ENCODE measurements at places on chromosomes 2 and 18.

DNA sequence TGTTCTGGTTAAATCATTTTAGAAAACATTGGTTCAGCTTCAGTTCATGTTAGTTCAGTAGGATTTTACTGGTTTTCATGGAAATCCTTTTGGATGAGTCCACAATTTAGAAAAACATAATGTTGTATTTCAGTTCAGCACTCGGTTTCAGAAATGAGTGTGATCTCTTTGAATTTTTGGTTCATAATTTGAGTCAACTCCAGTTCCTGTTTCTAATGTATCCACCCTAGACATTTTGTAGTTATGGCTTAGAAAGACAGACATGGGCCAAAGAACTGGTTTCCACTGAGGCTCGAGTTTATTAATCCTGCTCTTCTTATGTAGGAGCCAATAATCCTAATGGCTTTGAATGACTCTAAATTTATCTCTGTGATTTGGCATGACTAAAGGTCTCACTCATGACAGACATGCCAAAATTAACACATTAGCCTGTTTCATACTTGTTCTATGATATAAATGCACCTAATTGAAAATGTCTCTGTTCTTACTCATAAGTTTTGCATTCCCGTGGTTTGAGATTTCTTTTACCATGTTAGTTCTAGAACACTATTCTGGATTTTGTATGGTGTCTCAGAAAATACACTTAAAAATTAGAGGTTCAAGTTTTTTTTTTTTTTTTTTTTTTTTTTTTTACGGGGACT, 82.3 kb upstream of the SPRED2 start:
- no peak for DNase-seq

- no peak for DNase-seq
These were observed 414.0 kb downstream of the ERBB4 start for GRCh38 chr2:212124598-212124997.

DNA sequence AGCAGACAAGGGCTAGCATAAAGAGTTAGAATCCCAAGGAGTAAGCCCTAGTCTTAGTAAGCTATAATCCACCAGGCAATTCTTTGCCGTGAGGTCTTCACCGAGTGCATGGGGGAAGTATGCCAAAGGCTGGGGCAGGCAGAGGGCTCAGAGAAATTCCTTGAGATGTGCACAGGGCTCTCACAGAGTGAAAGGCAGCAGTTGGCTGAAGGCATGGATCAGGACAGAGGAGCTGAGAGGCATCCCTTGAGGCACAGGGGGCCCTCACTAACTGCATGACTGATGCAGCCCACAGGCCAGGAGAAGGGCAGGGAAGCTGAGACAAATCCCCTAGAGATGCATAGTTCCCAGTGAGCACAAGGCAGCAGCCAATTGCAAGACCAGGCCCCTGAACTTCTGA, 34.1 kb downstream of the PTH2R start:
- DNase-seq: no peak

GRCh38 chr2:171034315-171034714, 105.3 kb downstream of the GORASP2 start:
- no peak for DNase-seq

DNA sequence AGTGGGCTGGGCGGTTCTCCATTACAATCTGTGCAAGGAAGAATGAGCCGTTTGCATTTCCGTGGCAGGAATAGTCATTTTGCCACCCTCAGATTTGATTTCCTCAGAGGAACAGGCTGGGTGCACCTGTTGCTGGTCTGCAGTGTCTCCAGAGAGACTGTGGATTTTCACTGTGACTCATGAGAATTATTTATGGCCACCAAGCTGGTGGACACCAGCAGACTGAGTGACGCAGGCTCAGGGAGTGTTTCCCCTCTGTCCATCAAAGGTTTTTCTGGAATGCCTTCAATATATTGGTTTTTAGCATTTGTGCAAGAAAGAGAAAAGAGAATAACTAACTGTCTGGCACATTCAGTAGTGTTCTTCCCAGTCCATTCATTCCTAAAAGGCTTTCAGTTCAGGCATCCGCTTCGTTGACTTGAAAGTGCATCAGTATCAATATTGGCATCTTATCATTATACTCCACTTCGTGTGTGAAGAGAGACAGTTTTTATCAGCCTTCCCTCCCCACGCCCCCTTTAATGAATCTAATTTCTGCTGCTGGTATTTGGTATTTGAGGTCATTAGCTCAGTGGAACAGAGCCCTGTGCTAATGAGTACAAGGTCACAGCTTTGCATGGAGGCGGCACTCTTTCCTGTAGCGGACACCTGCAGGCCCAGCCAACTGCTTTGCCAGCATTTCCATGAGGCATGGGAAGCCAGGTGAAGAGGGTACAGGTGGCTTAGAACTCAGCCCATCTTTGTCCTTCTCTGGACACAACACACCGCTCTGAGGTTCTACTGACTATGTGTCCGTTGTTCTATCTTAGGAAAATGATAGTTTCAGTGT, 39.9 kb downstream of the PRKCE start:
- DNase-seq: no peak

DNA sequence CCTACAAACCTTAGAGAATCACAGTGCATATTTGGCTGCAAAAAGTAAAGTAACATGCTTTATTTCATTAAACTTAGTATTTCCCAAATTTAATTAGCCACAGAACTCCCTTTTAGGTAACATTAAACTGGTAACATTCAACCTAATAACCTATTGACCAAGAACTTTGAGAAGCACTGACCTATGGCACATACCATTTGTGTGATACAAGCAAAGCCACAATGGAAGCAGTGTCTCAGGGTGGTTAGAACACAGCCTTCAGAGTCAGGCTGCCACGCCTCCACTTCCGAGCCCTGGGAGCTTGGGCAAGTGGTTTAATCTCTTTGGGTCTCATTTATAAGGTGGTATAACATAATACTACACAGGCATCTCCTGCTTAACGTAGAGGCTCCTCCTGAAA, 301.4 kb downstream of the PDE11A start:
- no peak for DNase-seq

DNA sequence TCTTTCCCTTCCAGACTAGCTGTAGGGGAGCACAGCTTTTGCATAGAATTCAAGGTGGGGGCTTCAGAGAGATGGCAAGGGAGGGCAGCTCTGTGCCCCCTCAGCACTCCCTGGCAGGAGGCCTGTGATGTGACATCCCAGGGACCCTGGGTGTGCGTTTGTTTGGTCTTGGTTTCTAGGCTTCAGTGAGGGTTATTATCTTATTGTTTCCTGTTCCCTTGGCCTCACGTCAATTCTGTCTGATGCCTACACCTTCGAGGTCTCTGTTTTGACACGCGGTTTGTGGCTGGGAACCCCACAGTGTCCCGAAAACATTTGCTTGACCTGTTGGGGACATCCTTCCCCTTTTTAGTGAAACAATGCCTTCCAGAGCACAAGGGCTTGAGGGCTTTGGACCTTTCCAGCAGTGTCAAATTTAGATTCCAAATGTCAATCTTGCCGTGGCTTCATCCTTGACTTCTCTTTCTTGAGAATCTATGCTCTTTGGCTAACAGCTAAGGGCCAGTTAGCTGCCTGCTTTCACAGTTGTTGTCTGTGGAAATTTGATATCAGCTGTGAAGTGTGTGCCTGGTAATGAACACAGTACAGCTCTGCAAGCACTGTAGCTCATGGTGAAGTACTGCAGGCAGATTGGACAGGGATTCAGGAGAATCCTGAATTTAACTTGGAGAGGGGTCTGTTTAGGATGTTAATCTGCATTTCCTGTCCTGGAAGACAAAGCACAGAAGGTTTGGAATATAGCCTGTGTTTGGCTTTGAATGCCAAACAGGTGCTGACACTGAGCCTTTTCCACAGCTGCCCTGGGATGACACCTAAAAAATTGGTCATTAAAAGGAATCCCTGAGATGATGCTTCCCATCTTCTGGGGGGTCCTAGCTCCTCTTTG, 108.2 kb upstream of the CXCR4 start:
- DNase-seq: no peak

DNA sequence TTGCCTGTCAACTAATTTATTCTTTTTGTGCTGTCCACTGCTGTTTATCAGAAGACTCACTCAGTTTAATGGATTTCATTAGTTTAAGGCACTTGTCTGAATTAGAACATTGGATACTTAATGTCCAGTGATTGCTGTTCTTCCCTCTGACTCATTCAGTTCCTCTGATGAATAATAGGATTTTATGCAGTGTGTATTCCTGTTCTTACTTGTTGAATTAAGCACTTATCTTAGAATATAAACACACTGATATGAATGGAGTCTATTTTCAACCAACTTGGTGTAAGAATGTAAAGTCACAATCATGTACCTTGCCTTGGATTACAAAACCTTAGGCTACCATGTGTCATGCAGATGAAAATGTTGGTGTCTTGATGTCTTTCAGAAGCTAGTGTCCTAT, 87.0 kb upstream of the PROKR1 start:
- no peak for DNase-seq

GRCh38 chr2:127143841-127144782, 37.2 kb upstream of the BIN1 start:
- DNase-seq: no peak

DNA sequence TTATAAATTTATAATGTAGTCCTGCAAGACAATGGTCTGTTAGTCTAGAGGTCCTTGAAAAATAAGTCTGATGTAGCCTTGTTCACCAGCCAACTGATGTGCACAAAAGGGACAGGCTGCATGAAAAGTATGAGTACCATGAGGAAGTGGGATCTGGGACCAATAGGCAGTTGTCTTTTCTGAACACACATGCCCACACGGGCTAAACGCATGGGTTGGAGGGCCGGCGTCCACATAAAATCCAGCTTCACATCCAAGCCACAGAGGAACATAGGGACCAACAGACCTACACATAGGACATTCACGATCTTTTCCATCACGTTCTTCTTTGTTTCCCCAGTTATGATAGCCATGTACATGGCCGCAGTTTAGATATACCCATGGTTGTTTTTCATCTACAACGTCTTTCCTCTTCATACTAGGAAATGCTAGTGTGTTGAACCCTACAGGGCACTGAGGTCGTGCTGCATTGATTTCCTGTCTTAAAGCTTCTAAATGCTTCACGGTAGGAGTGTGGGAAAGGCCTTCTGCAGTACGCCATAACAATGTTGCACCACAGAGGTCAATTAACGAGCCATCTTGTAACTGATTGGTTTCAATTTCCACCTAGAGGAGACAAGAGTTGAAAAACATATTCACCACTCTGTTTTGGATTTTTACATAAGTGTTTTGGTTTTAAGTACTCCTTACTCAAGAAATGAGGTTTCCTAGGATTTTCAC, 49.4 kb downstream of the PELI1 start:
- no peak for DNase-seq

GRCh38 chr2:69745035-69745434, 3.1 kb downstream of the ANXA4 start:
- no peak for DNase-seq

DNA sequence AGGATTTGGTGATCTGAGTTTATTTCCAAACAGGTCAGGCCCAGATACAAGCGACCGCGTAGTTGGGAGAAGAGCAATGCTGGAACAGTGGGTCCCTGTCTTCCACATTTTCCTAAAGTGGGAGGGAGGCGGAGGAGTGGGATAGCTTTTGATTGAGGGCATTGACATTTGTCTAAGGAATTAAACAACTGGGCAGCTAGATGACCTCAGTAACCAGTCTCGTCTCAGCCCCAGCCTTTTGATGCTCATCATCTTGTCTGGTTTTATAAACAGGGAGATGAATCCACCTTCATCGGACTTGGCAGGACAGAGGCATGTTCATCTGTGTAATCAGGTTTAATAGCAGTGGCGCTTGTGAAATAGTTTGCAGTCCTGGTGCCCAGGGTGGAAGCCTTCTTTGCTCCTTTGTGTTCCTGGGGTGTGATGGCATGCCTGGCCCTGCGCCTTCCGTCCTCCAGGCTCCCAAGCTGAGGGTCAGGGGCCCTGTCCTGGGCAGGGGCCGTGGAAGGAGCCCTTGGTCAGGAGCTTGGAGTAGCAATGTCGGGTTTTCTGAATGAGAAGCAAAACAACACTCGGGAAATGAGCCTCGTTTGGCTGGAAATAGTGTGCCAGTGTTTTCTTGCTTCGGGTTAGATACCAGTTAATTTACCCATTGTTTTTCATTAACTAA, 193.8 kb downstream of the FAM210A start:
- DNase-seq: no peak

- no peak for DNase-seq
These were observed 310.6 kb downstream of the GBX2 start for GRCh38 chr2:235857598-235857997.

DNA sequence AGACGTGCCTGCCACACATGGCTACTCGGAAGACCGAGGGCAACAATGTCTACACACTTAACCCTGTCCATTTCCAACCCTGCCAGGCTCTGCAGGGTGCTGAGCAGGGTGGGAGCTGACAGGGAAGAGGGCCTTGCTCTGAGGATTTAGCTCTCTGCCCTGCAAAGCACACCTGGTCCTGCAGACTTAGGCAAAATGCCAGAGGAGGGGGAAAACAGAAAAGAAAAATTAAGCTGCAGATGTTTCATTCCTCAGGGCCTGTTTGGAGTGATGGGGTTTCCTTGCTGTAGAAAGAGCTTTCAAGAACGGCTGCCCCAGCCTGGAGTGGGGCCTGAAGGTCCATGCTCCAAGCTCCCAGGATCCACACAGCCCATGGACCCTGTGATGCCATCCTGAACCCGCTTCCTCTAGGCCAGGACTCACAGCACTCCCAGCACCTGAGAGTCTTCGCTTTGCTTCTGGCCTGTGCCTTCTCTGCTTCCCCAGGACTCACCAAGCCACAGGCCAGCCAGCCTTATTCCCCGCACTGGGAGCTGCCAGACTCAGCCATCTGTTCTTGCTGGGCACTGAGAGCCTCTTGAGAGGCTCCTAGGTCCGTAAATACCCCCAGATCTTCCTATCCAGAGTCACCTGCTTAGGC, 9.1 kb upstream of the TEX51 start:
- no peak for DNase-seq

GRCh38 chr2:19899985-19900930, 1.5 kb downstream of the TTC32 start:
- no peak for DNase-seq

DNA sequence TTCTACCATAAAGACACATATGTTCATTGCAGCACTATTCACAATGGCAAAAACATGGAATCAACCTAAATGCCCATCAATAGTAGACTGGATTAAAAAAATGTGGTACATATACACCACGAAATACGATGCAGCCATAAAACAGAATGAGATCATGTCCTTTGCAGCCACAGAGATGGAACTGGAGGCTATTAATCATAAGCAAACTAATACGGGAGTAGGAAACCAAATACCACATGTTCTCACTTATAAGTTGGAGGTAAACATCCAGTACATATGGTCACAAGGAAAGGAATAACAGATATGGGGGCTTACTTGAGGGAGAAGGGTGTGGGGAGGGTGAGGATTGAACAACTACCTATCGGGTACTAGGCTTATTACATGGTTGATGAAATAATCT, 7.7 kb downstream of the HMSD start:
- DNase-seq: no peak

DNA sequence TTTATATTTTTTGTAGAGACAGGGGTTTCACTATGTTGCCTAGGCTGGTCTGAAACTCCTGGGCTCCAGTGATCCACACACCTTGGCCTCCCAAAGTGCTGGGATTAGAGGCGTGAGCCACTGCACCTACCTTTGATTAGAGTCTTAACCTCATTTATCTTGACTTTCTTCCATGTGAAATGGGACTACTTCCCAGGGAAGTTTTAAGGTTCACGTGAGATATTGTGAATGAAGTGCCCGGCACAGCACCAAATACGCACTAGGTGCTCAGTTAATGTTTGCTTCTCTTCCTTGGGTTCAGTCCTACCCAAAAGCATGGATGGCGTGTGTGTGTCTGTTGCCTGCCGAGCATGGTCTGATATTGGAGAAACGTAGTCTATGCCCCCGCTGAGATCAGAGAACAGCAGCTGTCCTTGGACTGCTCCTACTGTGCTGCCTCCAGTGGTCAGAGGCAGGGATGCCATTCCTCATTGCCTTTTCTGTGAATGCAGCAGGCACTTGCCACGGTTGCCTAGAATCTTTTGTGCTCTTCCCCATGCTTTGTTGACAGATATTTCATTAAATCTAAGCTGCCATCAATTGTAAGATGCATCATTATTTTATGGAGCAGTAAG, 12.3 kb upstream of the TFCP2L1 start:
- DNase-seq: no peak

Data from stimulated activated CD8-positive, alpha-beta memory T cell treated with anti-CD3 and anti-CD28 coated beads, Interleukin-15, amount 100 ng/mL, for 24 hours (primary cell).